NT2/D1 (cell line): ENCODE measurements at places on chromosomes 5 and 9.

GRCh38 chr9:134830926-134831720, 49.5 kb upstream of the FCN2 start:
- DNase-seq = no peak

GRCh38 chr5:78300464-78301045, 6.1 kb upstream of the AP3B1 start:
- no peak for DNase-seq

DNA sequence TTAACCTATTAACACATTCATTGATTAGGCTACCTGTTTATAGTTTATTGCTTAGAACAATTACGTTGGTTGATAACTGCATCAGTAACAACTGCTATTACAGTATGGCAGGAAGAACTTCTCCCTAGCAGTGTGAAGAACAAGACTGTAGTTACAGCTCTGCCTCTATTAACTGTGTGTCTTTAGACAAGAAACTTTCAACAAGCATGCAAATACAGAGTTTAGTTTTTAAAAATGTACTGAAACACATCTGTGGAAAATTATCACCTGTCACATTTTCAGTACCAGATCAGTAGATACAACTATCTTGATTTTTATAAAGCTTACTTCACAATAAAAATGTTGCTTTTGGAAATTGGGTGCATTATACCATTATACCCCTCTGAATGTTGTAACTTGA, 22.2 kb downstream of the ELL2 start:
- no peak for DNase-seq

DNA sequence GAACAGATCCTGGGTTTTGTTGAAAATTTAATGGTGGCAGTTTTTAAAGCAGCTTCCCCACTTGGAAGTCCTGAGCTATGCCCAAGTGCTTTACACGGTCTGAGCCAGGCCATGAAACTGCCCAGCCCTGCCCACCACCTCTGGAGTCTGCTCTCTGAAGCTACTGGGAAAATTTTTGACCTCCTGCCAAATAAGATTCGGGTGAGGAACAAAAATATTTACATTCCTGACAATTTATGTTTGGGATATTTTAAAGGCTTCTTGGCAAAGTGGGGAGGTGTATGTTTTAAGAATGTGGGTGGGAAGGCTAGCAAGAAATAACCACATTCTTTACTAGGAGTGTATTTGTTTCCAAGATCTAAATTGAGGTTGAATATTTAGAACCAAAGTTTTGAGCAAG, 50.0 kb downstream of the HACD4 start:
- DNase-seq = no peak

GRCh38 chr9:129225815-129226214, 47.8 kb upstream of the IER5L start:
- peak; percentile 58 for DNase-seq

GRCh38 chr5:318341-318897, 3.1 kb upstream of the AHRR start:
- DNase-seq = no peak

- no peak for DNase-seq
Observed at GRCh38 chr5:53994148-53994547, 316.2 kb downstream of the ARL15 start.

DNA sequence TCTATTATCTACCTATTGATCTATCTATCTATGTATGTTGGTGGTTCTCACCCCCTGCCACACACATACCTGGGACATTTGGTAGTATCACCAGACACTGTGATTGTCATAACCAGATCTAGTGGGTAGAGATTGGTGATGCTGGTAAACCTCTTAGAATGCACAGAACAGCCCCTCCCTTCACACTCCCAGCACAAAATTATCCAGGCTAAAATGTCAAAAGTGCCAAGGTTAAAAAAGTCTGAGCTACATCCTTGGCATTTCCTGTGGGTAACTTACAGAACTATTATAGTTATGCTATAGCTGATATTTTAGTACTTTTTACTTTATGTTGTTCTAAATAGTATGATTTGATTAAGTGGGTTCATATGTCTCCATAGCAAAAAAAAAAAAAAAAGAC, 151.0 kb downstream of the FER start:
- no peak for DNase-seq

GRCh38 chr9:120707170-120707569, 7.1 kb downstream of the MEGF9 start:
- DNase-seq = no peak

GRCh38 chr5:149860801-149861322, 83.7 kb downstream of the PDE6A start:
- DNase-seq = no peak

- DNase-seq = peak; percentile 23
Observed at GRCh38 chr9:806285-807156, 35.0 kb upstream of the DMRT1 start.

DNA sequence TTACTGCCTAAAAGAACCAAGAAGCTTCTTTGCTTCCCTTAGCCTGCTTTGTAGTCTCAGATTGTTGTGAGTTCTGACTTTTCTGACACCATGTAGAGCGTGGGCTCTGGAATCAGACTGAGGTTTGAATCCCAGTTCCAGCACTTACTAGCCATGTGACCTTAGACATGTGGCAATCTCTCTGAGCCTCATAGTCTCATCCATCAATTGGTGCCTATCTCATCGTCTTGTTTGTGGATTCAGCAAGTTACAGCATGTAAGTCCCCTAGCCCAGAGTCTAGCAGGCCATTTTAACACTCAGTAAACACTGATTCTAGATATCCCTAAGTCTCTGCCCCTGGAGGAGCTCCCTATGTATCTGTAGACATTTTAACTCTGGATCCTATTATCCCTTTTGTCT, 94.7 kb downstream of the ANGPTL2 start:
- no peak for DNase-seq

GRCh38 chr5:173850659-173851058, 37.5 kb upstream of the CPEB4 start:
- no peak for DNase-seq

DNA sequence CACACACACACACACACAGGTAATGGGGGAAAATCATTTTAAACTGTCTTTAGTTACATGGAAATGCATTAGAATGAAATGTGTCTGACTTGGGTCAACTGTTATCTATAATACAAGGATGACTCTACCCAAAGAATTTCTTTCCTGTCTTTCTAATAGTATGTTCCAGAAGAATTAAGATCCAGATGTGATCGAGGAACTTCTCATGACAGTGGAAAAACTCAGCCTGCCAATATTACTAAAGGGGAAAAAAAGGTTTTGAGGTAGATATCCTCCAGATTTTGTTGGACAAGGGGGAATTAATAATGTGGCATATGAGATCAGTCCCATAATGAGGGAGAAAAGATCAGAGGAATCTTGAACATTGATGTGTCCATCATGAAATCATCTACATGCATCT, 190.6 kb upstream of the MAP3K1 start:
- no peak for DNase-seq

- no peak for DNase-seq
Observed at GRCh38 chr5:110345623-110346022, 380.8 kb downstream of the TMEM232 start.

- no peak for DNase-seq
Observed at GRCh38 chr9:126957687-126958053, 43.1 kb downstream of the RALGPS1 start.

DNA sequence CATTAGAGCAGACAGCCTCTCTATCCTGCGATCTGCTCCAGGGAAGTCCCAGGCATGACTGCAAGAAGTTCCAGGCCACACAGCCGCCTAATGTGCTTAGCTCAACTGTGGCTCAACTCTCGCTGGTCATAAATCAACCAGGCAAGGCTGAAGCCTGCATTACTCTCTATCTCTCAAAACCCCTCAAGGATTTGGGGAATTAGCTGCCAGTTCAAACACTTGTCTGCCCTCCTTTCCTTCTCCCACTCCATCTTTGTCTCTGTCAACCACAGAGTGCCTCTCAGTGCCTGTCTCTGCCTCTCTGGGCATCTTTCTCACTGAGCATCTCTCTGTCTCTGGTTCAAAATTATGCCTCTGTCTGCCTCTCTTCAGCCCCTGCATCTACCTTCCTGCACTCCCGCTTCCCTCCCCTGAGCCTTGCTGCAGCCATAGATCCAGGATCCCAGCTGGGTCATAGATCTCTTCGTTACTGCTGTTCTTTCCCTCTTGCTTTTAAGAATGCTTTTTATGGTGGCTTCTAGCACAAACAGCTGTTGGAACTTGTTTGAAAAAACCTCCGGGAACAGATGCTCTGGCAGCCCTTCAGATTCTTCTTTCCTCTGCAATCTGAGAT, 27.9 kb upstream of the GALNT10 start:
- no peak for DNase-seq

DNA sequence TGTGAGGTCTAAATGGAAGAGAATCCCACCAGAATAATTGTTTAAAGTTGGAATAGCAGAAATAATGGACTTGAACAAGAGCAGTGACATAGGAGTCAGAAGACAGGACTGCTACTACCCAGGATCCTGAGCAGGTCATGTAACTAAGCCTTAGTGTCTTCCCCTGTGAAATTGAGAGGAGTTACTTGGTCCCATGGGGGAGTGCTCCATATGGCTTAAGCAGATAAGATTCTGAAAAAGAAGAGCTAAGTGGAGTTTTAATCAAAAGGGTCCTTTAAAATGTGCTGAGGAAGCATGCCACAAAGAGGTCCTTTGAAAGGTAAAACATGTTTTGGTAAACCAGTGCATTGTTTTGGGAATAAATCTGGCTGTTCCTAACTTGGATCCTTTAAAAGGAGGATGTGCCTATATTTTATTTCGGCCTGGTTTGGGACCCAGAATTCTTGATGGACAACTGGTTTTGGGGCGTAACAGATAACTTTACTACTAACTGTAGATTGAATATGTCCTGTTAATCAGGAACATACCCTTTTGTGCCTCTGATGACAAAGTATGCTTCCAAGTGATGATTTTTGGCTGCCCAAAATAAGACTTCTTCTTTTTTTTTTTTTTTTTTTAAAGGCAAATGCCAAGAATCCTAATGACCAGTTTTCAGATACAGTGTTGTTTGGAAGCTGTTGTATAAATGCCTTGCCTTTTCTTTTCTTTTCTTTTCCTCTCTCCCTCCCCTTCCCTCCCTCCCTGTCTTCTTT, 5.7 kb downstream of the RCL1 start:
- no peak for DNase-seq

DNA sequence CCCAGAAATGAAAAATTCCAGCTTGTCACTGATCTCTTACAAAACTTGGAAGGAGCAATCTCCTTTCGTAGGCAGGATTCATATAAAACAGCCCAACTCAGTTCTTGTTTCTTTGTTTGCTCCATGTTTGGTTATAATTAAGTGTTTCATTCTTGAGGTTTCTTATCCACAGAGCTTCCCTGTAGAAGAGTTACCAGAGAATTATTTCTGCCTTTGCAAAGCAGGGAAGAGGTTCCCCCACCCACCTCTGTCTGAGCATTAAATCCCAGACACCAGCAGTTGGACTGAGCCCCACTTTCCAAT, 34.1 kb upstream of the RAI14 start:
- no peak for DNase-seq

GRCh38 chr9:93580654-93581380, 4.4 kb downstream of the PHF2 start:
- no peak for DNase-seq

DNA sequence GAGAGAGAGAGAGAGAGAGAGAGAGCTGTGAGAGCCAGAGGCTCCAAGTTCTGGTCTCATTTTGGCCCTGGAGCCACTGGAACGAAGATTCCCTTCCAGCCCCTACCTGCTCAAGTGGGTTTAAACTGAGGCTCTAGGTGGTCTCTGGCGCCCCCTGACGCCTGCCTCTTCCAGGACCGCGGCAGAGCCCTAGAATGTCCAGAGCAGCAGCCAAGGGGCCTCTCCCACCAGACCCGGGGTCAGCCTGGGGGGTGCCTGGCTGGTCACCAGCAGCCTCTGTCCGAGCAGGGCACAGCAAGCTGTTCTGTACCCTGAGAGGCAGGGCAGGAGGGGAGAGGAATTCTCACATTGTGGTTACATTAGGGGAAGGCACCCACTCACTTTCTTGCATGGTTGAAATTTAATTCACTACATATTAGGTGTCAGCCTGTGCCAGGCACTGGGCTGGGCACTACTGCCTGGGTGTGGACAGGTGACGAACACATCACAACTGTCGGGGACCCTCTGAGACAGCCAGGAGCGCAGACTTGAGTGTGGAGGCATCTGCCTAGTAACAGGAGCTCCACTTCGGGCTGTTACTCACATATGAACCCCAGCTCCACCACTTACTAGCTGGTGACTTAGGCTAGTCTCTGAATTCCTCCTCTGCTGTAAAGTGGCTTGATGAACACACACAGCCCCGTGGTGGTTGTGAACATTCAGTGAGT, 44.5 kb downstream of the AMBP start:
- peak; percentile 32 for DNase-seq

DNA sequence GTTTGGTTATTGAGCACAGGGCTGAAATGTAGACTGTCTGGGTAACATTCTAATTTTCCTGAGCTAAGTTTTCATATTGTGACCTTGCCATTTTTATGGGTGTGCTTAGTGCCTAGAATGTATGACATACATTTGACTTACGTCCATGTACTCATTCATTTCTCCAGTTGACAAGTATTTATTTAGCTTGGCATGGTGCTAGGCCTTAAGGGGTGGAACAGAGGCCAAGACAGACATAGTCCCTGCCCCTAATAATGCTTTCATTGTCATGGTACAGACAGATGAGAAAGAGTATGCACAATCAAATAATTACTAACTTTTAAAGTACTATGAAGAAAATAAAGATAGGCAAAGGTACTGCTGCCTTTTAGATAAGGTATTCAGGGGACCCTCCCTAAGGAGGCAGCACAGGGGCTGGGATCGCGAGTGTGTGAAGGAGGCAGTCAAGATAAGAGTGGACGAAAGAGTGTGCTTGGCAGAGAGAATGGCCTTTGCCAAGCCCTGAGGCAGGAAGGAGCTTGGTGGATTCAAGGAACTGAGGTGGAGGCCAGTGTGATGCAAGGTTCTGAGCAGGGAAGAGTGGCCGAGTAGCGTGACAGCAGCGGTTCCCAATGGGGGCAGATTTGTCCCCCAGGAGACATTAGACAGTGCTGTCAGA, 128.0 kb downstream of the PIP5K1B start:
- no peak for DNase-seq

GRCh38 chr5:35876454-35876853, 19.8 kb downstream of the IL7R start:
- no peak for DNase-seq

- no peak for DNase-seq
Observed at GRCh38 chr5:81556809-81557208, 162.9 kb upstream of the ACOT12 start.

DNA sequence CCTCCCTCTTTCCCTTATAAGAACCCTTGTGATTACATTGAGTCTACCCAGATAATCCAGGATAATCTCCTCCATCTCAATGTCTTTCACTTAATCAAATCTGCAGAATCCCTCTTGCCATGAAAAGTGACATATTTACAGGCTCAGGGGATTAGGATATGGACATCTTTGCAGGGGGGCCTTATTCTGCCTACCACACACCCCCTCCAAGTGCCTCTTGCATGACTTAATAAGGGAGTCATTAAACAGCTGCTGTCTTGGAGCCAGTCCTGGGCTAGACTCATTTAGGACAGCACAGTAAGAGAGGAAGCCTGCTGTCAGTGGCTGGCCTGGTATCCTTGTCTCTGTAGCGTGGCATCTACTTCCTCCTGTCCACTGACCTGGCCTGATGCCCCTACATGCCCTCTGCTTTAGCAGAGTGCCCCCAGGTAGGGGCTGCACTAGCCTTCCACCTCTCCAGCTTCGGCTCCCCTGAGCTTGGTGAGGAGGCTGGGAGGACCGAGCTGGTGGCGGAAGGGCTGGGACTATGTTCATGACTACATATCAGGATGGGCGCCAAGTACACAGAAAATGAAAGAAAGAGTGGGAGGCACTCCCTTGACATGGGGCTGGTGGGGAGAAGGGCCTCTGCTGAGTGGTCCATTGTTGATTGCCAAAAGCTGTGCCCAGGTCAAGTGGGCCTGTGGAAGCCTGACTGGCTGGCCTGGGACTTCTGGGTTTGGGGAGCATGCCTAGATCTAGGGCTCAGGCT, 17.2 kb downstream of the ENHO start:
- DNase-seq = no peak
